Breast epithelium (tissue), 4 donors: ENCODE measurements at places on chromosomes 2 and 18. TPM values are rescaled to one million over a fixed set of nuclear protein-coding genes. Genes with fewer than 3 reads are reported as not detected.

GRCh38 chr2:157107877-157108276, 149.6 kb upstream of the GALNT5 start:
- DNase-seq: no peak

DNA sequence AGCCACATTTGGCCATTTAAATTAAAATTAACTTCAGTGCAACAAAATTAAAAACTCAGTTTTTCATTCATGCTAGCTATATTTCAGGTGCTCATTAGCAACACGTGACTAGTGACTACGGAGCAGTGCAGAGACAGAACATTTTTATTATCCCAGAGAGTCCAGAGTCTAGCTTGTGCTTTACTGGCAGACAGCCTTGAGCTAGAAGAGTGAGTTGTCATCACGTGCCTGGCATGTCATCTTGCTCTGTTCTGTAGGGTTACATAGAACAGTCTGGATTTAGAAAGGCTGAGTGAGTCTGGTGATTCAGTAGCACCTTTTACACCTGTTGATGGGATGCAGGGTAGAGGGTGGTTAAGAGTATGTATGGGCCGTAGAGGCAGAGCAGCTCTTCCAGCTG, 136.9 kb upstream of the IL1R2 start:
- DNase-seq: no peak

GRCh38 chr2:36541891-36542595, 55.9 kb downstream of the FEZ2 start:
- no peak for DNase-seq

SATB2 gene
- total RNA-seq: 8.2 TPM

STARD6 gene
- total RNA-seq: not detected

ANKRD30BL gene
- total RNA-seq: 1.5 TPM

NR4A2 gene
- 7.9 TPM for total RNA-seq

- DNase-seq: no peak
Observed at GRCh38 chr2:5791371-5791770, 99.2 kb downstream of the SOX11 start.

DNA sequence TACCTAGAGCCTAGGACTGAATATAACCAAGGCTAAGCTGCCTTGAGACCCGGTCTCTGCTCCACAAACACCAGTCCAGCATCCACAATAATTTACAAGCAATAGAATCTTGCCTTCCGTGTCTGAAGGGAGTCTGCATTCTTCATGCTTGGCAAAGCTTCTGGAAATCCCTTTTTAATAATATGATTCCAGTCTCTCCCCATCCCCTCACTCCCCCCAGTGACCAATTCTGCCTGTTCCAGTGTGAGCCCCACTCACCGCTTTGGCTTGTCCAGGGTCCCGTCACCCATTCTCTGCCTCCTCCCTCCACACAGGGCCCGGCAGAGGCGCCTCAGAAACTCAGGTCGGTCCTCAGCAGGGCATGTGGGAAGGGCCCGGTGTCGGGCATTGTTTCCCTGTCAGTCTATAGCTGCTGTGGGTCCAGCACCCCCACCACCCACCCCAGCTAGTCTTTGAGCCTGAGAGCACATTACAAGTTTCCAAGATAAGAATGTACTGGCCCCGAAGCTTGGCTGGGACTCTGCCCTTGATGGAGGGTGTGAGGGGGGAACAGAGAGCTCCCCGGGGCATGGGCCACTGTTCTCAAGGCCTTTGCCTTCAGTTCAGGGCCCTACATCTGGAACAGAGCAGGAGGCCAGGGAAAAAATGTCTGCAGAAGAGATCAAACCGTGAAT, 129.7 kb upstream of the MYCN start:
- no peak for DNase-seq

DNA sequence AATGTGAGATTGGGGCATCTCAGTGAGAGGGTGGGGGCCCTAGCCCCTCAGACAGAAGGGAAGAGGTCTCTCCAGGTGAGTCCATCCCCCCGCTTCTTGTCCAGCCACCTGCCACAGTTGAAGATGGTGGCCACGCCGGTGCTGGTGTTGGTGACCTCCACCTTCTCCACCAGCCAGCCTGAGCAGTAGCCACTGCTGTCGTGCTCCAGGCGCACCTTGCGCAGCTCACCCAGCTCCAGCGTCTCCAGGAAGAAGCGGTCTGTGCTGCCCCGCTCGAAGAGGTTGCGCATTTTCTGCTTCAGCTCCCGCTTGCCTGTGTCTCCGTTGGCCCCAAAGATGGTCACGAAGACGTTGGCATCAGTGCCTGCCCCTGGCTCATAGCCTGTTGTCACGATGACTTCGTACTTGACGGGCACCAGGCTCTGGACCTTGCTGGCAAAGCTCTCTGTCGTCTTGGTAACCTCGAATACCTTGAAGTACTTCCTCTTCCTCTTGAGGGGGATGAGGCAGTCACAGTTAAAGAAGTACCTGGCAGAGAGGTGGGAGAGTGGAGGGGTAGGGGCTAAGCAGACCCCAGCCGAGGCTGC, 179.5 kb downstream of the LOXHD1 start:
- no peak for DNase-seq

- DNase-seq: no peak
Observed at GRCh38 chr2:220148471-220149248, 521.2 kb downstream of the SLC4A3 start.

UGT1A4 gene
- total RNA-seq: not detected

DSG2 gene
- 61.3 TPM for total RNA-seq

DNA sequence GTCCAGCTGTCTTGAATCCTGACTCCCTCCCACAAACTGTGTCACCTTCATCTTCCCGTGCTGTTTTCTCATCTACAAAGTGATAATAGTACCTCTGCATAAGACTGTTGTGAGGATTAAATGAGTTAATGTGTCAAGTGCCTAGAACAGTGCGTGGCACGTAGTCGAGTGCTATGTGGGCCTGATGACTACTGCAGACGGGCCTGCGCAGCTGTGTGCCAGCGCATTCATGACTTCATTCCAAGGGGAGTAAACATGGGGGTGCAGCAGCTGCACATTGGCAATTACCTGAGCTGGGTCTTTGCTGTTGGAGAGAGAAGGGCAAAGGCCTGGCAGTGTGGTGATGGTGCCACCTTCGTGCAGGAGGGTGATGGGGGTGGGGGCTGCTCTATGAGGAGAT, 5.0 kb downstream of the TEX44 start:
- no peak for DNase-seq

DNA sequence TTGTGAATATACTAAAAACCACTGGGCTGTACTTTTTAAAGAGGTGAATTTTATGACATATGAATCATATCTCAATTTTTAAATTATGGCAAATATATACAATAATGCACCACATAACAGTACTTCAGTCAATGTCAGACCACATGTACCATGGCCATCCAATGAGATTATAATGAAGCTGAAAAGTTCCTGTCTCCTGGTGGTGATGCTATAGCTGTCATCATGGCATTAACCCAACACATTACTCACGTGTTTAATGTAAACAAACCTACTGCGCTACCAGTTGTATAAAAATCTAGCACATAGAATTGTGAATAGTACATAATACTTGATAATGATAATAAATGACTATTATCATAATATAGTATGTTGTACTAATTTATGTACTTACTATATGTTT, 77.6 kb upstream of the ID2 start:
- no peak for DNase-seq
